NCI-H1436 (cell line): ENCODE measurements at places on chromosomes 5 and 9.

DNA sequence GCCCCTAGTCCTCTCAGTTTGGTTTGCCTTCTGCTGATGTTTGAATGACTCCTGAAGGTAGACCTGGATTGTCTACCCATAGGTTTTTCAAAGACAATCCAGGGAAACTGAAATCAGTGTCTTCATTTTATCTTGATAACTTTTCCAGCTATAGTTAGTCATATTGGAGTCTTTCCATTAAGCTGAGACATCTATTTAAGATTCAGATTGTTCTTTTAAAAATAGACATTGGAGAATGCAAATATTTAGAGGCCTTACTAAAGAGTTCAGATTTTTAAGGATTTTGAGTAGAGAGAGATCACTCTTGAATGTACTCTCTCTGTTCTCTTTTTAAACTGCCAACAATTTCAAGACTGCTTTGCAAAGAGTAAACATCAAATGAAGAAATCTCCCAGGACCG lies 69.1 kb downstream of the GDNF start:
- no peak for DNase-seq

DNA sequence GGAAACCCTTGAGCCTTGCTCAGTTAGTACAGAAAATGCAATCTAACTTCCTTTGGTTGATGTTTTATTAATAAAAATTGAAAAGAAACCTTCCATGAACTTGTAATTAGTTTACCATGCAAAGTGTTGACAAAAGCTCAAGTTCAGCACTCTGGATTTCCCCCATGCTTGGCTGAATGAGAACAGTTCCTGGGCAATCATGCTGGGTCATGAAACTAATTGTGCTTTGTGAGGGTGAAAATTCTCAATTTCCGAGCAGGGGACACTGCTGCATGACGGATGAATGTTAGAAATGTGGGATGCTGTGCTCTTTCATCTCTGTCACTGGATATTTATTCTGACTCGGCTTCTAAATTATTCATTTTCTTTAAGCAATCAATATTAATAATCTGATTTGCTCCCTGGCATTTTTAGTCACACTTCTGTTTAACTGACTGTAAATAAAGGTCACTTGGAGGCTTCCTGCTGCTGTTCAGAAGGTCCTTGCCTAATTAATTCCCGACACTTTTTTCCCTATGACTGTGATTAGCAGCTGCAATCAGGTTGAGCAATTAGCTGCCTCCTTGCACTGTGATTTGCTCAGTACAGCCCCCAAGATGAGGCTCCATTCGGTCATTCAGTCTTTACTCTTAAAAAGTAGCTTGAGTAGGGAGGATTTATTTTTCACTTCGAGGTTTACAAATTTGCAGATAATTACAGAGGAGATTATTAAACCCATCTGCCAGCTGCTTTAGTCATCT lies 678.1 kb upstream of the ZNF608 start:
- DNase-seq, result no peak

DNA sequence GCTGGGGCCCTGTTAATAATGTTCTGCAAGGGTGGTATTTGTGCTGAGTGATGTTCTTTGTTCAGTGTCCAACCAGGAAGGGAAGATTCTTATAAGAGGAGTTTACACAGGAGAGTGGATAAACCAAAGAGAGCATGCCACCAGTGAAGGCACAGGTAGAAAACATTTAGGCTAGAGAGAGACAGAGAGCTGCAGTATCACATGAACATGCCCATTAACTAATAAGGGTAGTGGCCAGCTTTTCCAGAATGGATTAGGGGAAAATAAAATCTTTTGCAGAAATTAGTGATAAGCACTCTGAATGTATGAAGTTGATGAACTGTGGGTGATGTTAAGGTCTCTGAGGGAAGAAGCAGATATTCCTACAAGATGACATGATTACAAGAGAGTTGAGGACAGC lies 54.1 kb upstream of the PRLR start:
- no peak for DNase-seq

GRCh38 chr5:180296771-180297170 lies 4.9 kb upstream of the MAPK9 start:
- no peak for DNase-seq

DNA sequence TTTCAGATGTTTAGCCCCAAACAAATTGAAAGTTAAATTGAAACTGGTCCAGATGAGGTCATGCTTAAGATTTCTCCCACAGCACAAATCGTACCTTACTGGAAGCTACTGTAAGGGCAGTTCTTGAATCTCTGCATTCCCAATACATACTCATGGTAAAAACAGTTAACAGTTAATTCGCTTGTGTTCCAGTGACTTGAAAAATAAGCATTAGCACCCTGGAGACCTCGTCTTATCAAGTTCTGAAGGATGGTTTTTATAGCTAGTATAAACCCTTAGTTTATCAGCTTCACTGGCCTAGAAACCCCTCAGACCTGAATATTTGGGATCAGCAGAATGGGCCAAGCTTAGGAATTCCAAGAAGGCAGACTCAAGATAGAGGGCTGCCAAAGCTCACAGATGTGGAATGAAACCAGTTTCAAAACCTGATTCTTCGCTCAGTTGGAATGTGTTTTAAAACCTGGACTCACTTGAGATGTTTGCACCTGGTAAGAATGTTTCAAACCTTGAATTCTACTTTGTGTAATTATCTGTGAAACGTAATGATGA lies 103.6 kb downstream of the C9orf152 start:
- DNase-seq, result no peak

DNA sequence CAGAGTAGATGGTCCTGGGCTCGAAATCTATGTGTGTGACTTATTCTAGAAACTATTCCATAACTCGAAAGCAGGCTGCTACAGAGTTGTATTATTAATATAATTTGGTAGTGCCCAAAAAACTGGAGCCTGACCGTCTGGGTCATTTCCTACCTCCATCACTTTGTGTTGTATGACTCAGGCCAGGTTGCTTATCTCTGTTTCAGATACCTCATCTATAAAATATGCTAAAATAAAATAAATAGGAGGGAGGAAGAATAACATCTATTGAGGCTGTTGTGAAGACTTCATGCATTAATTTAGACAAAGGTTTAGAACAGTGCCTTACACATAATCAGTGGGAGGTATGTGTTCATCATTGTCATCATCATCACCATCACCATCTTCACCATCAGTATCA lies 57.7 kb downstream of the PDE4D start:
- no peak for DNase-seq

- DNase-seq, result no peak
Observed at GRCh38 chr9:112817860-112818203, 67.3 kb downstream of the SNX30 start.

DNA sequence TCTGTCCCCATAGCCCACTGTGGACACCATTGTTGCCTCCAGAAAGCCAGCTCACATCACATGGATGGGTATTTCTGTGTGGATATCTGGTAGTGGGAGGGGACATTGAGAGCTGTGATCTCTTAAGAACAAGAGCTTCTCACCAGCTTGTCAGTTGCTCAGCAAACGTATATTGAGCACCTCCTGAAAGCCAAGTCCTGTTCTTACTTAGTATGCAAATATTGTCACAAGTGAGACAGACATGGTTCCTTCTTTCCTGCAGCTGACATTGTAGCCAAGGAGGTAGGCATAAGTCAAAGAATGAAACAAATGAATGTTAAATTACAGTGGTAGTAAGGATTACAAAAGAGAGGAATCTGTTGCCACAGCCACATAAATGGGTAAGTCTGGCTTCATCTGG lies 3.8 kb downstream of the TCOF1 start:
- no peak for DNase-seq

DNA sequence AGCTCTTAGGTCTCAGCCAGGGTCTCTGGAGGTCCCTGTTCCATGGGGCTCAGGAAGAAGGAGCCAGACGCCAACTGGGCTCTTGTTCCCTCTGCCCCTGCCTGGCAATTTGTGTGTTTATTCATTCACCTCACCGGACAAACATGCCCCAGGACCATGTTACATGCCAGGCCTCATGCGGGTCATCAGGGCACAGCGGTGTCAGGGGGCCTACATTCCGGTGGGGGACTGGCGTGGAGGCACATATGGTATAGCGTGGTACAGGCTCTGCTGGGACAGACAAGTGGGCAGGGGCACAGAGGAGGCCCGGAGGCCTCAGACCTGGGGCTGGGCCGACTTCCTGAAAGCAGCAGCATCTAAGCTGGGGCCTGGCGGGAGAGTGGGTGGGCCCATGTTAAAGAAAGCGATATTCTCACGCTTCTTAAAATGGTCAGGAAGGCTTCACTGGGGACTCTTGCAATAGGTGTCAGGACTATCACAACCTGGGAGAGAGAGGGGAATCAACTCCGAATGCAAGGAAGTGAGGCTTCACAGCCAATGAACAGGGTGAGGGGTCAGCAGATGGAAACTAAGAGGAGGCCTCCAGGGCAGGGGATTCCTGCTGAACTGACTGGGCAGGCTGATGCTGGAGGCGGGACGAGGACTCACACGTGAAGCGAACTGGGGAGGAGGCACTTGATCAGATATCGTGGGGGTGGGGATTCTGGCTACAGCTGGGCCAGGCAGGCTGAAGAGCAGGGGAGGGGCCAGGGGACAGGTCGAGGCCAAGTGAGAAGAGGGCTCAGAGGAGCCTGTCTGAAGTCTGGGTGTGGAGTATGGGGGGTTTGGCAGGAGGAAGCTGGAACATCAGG lies 41.9 kb downstream of the NCS1 start:
- no peak for DNase-seq

DNA sequence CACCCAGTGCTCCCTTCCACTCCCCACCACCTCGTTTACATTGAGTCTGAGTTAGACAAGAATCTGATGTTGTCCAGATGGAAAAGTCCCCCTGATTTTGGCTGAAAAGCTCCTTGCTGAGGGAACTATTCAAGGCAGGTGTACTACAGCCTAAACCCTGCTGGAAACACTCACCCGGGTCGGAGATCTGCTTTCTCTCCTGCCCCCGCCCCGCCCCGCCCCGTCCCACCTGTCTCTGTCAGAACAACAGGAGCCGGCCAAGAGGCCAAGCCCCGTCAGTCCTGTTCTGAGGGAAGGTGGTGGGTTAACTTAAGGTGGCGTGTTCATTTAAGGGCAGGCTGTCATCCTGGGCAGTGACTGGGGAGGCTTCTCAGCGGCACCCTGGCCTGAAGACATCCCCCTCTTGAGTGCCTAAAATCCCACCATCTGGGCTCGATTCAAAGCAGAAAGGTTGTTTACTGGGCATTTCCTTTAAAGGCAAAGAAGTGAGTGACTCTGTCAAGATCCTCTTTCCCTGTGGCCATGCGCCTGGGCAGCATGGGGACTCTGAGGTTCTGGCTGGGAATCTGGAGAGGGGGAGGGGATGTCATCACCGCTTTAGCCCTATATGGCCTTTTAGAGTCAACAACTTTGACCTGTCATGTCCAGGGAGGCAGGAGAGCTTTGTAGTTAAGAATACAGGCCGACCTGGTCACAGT lies 71.1 kb upstream of the NEURL1B start:
- no peak for DNase-seq

DNA sequence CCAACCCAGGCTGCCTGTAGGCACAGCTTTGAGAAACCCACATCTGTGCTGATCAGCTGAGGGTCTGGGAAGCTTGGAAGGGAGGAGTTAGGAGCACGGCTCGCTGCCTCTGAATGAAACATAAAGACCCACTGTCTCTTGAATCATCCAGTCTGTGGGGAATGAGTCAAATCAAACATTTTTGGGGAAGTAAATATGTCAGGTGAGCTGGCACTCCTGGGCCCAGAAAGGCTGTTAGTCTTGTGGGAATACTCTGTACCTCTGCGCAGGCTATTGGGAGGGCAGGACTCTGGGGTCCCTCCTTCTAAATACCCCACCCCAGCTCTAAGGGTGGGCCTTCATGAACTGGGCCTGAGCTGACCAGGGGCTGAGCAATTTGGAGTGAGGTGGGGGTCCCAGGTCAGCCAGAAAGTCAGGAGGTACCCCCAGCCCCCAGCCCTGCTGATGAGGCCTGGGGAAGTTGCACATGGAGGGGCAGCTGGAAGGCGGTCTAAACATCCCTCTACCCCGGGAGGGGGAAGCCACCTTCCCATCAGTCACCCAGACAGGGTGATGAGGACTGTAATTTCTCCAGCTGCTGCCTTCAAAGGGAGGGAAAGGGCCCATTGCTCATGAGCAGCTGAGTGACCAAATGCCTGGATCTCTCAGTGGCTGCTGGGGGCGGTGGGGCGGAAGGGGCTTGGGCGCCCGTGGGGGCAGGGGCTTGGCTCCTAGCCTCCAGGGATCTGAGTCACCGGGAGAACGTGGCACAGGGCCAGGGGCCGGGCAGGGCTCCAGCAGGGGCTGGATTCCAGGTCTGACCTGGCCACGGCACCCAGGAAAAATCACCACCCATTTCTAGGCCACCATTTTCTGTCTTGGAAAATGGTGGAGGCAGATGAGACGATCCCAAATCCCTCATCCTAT lies 10.8 kb downstream of the FIBCD1 start:
- no peak for DNase-seq

GRCh38 chr9:116753389-116753788 lies 66.3 kb downstream of the TRIM32 start:
- DNase-seq, result no peak

GRCh38 chr5:93721071-93721470 lies 20.3 kb downstream of the POU5F2 start:
- no peak for DNase-seq

- no peak for DNase-seq
Observed at GRCh38 chr9:98506422-98507054, 202.2 kb downstream of the GABBR2 start.
